HAP-1 (cell line): ENCODE measurements at places on chromosomes 1 and 21.

GRCh38 chr1:44720281-44720680 is 10.7 kb downstream of the RNU5D-1 start:
- DNase-seq, result peak; percentile 23

- no peak for DNase-seq
These were observed 126.5 kb upstream of the TNFSF4 start for GRCh38 chr1:173333581-173333980.

DNA sequence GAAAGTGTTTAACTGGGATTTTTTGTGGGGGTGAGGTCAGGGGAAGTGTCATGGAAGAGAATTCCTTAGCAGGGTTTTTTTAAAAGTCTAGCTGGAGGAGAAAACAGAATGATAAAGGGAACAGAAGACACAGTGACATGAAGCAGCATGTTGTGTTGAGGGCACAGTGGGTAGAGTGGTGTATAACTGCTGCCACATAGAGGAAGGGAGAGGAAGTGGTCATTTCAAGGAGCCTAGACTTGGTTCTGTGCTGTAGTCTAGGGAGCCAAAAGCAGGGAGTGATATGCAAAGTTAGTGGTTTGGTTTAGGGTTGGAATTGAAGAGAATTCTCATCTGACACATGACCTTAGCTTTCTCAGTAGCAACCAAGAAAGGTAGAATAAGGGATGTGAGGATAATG is 10.2 kb downstream of the EEIG2 start:
- DNase-seq, result peak; percentile 44

DNA sequence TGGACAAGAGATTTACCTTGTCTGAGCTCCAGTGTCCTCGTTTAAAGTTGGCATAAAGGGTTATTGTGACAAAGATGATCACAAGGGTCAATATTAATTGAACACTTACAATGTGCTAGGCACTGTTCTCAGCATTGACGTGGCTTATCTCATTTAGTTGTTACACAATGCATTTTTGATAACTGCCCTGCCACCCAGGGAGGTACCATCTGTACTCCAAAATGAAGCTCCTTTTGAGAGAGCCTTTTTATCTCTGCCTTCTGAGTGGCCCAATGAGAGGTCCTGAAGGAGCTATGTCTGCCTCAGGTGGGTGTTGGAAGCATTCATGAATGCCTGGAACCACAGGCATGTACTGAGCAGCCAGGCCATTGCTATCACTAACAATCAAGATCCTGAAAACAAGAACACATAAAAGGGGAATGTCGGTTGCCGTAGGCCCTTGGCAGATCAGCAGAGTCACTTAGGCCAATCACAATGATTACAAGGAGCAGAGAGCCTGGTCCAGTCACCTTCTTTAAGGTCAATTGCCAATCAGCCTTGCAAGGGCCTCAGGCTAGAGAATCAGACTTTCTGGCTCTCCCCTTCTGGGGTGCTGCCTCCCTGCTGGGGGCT is 78.5 kb downstream of the NMNAT2 start:
- DNase-seq, result no peak

GRCh38 chr21:38853421-38853919 is 47.7 kb downstream of the ETS2 start:
- no peak for DNase-seq

GRCh38 chr1:101605878-101606277 is 369.1 kb downstream of the S1PR1 start:
- no peak for DNase-seq

- DNase-seq, result no peak
These were observed 1382.6 kb upstream of the ADGRL2 start for GRCh38 chr1:80418134-80418533.

DNA sequence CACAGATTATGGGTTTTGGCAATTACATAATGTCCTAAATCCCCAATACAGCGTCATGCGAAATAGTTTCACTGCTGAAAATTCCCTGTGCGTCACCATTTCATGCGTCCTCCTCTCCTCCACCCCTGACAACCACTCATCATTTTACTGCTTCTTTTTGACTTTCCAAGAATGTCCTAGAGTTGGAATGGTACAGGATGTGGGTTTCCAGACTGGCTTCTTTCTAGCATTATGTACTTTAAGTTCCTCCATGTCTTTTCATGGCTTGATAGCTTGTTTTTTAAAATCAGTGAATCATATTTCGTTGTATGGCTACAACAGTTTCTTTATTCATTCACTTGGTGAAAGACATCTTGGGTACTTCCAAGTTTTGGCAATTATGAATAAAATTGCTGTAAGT is 7.4 kb downstream of the NBPF3 start:
- DNase-seq, result no peak

- no peak for DNase-seq
These were observed 9.3 kb downstream of the ATP1A2 start for GRCh38 chr1:160124705-160125478.

DNA sequence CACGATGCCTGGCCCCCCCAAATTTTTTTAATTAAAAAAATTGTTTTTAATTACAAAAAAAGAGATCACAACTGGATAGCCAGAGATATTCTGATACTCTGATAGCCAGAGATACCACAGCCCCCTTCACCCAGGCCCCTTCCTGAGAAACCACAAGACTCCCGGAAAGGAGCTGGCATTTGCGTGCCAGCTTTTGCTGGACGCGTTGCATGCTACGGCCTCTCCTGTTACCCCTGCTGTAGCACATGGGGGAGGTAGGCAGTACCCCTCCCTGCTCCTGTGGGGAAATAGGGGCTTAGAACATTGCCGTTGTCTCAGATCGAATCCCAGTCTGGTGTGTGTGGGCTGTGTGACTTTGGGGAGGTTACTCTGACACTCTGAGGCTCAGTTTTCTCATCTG is 22.7 kb downstream of the MFAP2 start:
- DNase-seq, result no peak

DNA sequence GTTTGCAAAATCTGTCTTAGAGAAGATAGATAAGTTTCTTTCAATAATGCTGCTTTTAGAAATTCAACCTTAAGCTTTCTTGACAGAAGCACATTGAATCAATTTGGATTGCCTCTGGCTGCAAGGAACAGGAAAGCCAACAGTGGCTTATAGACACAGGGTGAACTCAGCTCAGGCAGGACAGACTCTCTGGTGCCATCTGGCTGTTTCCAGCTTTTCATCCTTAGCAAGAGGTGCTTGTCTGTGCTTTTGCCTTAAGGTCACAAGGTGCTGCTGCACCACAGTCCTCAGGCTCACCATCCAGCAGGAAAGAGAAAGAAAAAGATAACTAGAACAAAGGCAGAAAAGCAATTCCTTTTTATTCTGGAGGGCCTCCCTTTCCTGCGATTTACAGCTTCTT is 93.7 kb upstream of the ETS2 start:
- no peak for DNase-seq

- DNase-seq, result peak; percentile 7
These were observed 1538.3 kb downstream of the NCAM2 start for GRCh38 chr21:22536509-22536908.

GRCh38 chr21:44379991-44380865 is 26.8 kb downstream of the TRPM2 start:
- DNase-seq, result no peak

DNA sequence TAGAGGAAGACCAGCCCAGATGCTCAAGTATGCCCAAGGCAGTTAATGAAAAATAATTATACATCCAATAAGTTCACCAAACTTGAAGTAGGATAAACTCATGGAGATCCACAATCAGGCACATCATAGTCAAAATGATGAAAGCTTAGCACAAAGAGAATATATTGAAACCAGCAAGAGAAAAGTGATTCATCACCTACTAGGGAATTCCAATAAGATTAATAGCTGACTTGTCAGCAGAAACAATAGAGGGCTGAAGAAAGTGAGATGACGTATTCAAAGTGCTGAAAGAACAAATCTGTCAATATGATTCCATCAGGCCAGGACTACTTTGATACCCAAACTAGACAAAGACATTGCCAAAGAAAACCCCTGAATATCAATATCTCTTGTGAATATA is 251.7 kb upstream of the BEND5 start:
- DNase-seq, result no peak

DNA sequence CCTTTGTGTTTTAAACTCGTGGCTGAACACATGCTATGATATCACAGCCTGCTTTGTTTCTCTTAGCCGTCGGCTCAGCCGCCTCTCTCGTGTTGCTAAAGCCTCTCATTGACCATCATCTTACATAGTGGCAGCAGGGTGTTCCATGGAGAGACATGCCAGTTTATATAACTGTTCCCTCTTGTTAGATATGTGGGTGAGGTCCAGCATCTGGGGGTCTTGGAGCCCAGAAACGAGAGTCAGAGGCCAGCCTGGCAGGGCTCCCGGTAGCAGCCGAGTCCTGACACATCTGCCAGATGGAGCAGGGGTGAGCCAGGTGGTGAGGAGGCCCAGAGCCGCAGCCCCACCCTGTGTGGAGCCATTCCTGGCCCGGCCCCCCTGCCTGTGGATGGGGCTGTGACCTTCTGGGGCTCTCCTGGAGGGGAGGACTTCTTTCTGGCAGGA is 11.9 kb downstream of the PODN start:
- no peak for DNase-seq

DNA sequence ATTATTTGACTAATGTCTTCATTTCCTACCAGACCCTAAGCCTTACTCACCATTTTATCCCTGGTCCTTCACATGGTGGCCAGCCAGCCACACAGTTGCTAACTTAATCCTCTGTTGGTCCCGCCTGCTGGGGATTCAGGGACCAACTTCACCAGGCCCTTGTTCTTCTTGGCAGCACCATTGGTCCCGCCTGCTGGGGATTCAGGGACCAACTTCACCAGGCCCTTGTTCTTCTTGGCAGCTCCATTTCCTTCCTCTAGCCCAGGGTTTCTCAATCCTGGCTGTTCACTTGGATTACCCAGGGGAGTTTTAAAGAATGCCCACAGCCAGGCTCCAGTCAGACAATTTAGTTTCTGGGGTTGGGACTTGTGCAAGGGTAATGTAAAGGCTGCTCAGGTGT is 233.1 kb upstream of the CSF3R start:
- no peak for DNase-seq

GRCh38 chr1:51552929-51553807 is 34.1 kb upstream of the EPS15 start:
- DNase-seq, result no peak

GRCh38 chr1:209643285-209644020 is 8.8 kb downstream of the LAMB3 start:
- no peak for DNase-seq

DNA sequence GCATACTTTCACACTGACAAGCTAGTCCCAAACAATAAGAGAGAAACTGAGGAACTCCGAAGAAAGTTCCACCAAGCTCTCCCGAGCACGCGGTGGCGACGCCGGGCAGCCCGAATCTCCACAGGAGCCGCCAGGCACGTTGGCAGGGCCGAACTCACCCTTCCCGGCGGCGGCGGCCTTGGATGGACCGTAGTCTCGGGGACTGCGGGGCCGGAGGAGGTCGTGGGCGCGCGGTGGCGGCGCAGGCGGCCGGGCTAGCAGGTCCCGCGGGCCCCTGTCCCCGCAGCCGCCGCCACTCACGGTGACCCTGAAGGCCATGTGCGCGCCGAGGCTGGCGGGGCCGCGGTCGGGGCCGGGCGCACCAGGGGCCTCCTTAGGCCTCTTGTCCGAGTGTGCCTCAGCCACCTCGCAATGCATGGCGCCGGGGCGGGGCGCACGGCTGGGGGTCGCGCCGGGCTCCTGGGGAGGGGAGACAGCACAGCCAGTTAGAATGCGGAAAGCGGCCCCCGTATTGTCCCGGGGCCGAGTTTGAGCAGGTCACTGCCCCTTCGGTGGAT is 1.2 kb downstream of the GLIS1 start:
- no peak for DNase-seq

DNA sequence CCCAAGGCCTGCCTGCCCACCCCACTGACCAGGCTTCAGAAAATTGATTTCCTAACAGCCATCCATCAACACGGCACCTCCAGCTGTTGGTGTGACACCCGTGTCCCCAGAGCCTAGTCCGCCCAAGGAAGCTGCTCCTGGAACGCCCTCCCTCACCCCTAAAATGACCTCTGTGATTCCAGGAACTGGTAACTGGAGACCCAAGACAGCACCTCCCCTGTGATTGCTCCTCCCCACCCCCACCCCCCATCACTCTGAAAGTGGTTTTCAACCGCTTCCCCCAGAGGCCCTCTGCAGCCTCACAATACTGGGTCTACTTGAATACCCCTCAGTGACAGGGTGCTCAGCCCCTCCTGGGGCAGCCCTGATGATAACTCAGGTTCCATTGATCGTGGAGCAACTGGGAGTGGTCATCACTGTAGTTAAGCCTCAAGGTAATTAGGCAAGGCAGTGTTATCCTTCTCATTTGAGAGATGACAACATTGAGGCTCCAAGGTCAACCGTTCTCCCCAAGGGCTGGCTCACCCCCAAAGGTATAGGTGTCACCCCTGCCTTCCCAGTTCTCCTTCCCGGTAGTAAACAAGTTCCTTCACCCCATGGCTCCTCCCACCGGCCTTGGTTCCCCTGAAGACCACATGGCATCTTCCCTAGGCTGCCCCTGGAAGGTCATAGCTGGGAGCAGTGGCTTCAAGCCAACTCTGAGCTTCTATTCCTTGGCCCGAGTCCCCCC is 52.0 kb downstream of the TAS1R2 start:
- DNase-seq, result no peak

- no peak for DNase-seq
These were observed 89.5 kb downstream of the XCL2 start for GRCh38 chr1:168454211-168454815.
